Endodermal cell (in vitro differentiated cells): ENCODE measurements at places on chromosomes 13 and 19.

DNA sequence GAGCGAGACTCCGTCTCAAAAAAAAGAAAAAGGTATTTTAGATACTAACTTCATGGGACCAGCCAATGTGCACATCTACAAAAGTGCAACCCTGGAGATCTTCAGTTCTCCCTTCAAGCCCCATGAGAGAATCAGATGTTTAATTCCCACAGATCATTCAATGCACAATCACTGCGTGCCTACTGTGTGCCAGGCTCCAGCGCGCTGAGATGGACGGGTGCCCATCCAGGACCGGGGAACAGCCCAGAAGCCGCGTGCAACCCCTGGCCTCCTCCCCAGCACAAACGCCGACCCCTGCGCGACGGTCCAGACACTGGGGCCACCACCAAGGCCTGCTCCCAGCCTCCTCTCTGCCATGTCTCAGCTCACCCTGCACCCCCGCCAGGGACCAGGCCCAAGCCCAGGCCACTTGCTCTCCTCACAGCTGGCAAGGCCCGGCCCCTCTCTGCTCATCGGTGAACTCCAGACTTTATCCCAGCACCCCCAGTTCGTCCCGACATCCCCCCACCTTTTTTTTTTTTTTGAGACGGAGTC is 5.3 kb downstream of the BTBD2 start:
- no peak overlapping the region for H3K27ac ChIP-seq
- H3K27me3 ChIP-seq: no peaks in the 10 kb centered on the region
- no peak for DNase-seq

- H3K4me1 ChIP-seq: peaks cover 28% of the 10 kb centered on the region
- no peaks in the 10 kb centered on the region for H3K27me3 ChIP-seq
- peaks cover 4% of the 10 kb centered on the region for H3K36me3 ChIP-seq
Observed at GRCh38 chr19:1856698-1857603, 6.4 kb downstream of the KLF16 start.

DNA sequence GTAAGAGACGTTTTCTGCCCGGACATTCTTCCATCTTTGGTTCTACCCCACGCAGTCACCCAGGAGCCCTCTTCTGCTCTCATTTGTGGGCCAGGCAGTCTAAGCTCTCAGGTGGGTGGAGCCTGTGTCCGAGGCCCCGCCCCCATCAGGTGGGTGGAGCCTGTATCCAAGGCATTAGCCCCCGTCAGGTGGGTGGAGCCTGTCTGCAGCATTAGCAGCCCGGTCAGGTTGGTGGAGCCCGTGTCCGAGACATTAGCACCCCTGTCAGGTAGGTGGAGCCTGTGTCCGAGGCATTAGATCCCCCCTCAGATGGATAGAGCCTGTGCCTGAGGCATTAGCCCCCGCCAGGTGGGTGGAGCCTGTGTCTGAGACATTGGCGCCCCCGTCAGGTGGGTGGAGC is 45.5 kb upstream of the C13orf46 start:
- no peaks in the 10 kb centered on the region for H3K36me3 ChIP-seq
- H3K27me3 ChIP-seq: no peaks in the 10 kb centered on the region
- DNase-seq: peak; percentile 78
- H3K4me3 ChIP-seq: no peak overlapping the region
- no peaks in the 10 kb centered on the region for H3K4me1 ChIP-seq

DNA sequence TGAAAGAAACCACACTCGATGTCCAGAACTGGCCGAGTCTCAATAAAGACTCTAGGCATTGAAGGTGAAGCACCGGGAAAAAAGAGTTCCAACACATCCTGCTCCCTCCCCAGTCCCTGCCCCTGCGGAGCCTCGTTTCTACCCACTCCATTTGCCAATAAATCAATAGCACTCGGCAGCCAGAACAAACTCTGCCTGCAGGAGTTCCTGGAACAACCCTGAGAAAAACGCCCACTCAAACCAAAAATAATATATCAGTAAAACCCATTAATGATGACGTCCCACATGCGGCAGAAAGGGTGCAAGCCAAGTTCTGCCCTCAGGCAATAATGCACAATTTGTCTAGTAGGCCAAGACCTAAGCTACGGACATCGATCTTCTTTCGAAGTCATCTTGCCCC is 41.0 kb downstream of the PDCD5 start:
- peaks cover 35% of the 10 kb centered on the region for H3K36me3 ChIP-seq
- no peaks in the 10 kb centered on the region for H3K4me1 ChIP-seq
- no peak overlapping the region for H3K27ac ChIP-seq
- no peak for DNase-seq

DNA sequence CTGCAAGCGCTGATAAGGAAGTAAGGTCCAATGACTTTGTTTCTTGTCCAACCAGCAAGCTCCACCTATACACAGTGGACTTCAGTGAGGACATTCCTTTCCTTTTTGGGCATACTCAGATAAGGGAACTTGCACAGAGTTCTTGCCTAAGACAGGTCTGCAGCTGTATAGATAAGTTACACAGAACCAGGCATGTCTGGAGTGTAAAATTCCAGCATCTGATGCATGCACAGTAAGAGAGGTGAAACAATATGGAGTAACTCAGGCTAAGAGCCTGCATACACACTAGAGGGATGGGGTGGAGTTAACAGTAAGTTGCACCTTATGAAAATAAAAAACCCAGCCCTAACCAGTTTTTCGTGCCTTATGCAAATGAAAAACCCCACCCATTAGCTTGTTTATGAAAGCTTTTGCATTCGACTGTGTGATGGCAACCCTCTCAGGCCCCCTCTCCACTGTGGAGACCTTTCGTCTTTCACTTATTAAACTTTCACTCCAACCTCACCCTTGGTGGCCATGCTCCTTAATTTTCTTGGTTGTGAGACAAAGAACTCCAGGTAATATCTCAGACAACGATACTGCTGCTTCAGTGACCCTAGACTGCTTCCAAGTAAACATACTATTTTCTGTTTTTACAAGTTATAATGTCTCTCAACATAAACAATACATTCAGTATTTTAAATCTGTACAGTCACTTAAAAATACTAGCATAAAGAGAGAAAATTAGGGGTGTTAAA is 2859.0 kb upstream of the PCDH20 start:
- no peak for DNase-seq
- H3K27me3 ChIP-seq: no peaks in the 10 kb centered on the region
- no peaks in the 10 kb centered on the region for H3K4me1 ChIP-seq
- H3K4me3 ChIP-seq: no peak overlapping the region

- no peak overlapping the region for H3K4me3 ChIP-seq
- no peaks in the 10 kb centered on the region for H3K27me3 ChIP-seq
- peaks cover 7% of the 10 kb centered on the region for H3K4me1 ChIP-seq
- DNase-seq: no peak
Observed at GRCh38 chr13:45257638-45258333, 56.9 kb upstream of the KCTD4 start.

- peaks cover 12% of the 10 kb centered on the region for H3K4me1 ChIP-seq
- H3K4me3 ChIP-seq: peak overlapping the region; percentile 93
- DNase-seq: peak; percentile 61
- H3K36me3 ChIP-seq: peaks cover 66% of the 10 kb centered on the region
- no peaks in the 10 kb centered on the region for H3K27me3 ChIP-seq
- H3K27ac ChIP-seq: no peak overlapping the region
Observed at GRCh38 chr19:3982701-3983541, 2.3 kb downstream of the EEF2 start.

DNA sequence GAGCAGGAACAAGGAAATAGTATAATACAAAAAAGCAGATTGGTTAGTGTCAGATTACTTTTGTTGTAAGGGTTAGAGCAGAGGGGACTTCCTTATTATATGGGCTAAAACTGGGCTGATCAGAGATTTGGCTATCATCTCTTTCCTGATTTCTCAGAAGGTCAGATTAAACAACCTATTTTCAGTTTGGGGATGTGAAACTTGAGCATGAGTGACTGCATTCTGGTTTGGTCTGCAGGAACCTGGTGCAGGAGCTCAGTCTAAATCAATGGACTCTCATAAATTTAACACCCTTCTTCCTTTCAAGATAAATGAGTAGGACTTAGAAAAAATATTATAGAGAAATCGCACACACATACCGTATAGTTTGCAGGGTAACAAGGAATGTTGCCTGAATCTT is 12.9 kb upstream of the RFXAP start:
- no peaks in the 10 kb centered on the region for H3K36me3 ChIP-seq
- H3K4me3 ChIP-seq: no peak overlapping the region
- H3K27ac ChIP-seq: no peak overlapping the region
- DNase-seq: no peak
- H3K4me1 ChIP-seq: no peaks in the 10 kb centered on the region

DNA sequence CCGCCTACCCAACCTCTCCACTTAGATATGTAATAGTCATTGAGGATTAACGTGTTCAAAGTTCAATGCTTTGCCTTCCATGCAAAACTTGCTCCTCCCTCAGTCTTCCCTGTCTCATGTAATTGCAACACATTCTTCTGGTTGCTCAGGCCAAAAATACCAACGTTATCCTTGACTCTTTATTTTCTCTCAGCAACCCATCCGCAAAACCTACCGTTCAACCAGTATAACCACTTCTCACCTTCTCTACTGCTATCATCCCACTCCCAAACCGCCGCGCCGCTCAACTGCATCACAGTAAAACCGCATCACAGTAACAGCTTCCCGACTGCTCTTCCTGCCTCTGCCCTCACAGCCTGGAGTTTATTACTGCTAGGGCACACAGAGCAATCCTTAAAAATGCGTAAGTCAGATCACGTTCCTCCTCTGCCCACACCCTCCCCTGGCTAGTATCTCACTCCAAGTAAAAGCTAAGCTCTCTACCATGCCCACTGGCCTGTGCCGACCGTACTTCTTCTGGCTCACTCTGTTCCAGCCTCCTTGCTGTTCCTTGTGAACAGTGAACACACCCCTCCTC is 8.2 kb downstream of the MTIF3 start:
- H3K4me3 ChIP-seq: no peak overlapping the region
- no peaks in the 10 kb centered on the region for H3K27me3 ChIP-seq
- no peaks in the 10 kb centered on the region for H3K4me1 ChIP-seq
- no peak overlapping the region for H3K27ac ChIP-seq
- DNase-seq: no peak

- H3K4me1 ChIP-seq: peaks cover 9% of the 10 kb centered on the region
- no peaks in the 10 kb centered on the region for H3K36me3 ChIP-seq
- peak; percentile 92 for DNase-seq
- no peak overlapping the region for H3K27ac ChIP-seq
- H3K27me3 ChIP-seq: no peaks in the 10 kb centered on the region
- peak overlapping the region; percentile 10 for H3K4me3 ChIP-seq
Observed at GRCh38 chr13:99432609-99433542, 68.4 kb upstream of the TM9SF2 start.

GRCh38 chr13:22883956-22884355 is 296.8 kb upstream of the SGCG start:
- DNase-seq: peak; percentile 56
- no peaks in the 10 kb centered on the region for H3K36me3 ChIP-seq
- H3K4me1 ChIP-seq: peaks cover 3% of the 10 kb centered on the region
- H3K27me3 ChIP-seq: no peaks in the 10 kb centered on the region
- H3K27ac ChIP-seq: peak overlapping the region; percentile 94

GRCh38 chr13:95154413-95154886 is 146.8 kb downstream of the ABCC4 start:
- H3K4me1 ChIP-seq: peaks cover 19% of the 10 kb centered on the region
- H3K4me3 ChIP-seq: no peak overlapping the region

DNA sequence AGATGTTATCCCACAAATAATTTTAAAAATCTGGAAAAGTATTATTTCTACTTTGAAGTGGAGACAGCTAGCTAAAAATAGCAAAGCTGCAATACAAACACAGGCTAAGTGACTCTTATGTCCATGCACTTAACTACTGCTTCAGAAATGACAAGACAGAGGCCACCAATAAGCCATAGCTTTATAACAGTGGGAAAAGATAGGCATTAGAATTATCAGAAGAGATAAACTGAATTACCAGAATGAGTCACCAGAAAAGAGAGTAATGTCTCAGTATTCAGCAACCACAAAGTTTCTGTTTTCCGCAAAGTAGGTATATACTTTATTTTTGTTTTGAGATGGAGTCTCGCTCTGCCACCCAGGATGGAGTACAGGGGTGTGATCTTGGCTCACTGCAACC is 17.1 kb downstream of the CLN5 start:
- H3K4me1 ChIP-seq: no peaks in the 10 kb centered on the region
- peaks cover 73% of the 10 kb centered on the region for H3K36me3 ChIP-seq
- DNase-seq: no peak
- no peak overlapping the region for H3K4me3 ChIP-seq
- H3K27me3 ChIP-seq: no peaks in the 10 kb centered on the region

DNA sequence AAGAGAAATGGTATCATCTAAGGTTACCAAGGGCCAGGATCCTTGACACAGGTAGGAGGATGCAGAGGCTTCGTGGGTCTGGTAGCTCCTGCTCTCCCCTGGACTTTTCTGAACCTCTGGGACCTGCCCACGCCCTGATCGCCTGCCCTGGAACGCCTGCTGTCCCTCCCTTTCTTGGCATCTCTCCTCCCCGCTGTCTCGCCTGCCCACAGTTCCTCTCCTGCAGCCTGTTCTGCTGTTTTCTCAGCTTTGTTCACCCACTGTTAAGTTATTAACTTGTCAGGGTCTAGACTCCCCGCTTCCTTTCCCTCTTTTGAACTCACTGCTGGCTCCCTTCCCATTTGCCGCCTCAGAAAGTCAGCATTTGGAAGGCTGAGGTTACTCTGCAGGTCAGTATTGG is 19.8 kb downstream of the SERP2 start:
- peaks cover 3% of the 10 kb centered on the region for H3K27me3 ChIP-seq
- no peak overlapping the region for H3K4me3 ChIP-seq
- H3K36me3 ChIP-seq: no peaks in the 10 kb centered on the region
- peaks cover 28% of the 10 kb centered on the region for H3K4me1 ChIP-seq
